ENCODE measurements at places on chromosomes 16 and 17. TPM values are rescaled to one million over a fixed set of nuclear protein-coding genes. Genes with fewer than 3 reads are reported as not detected.

GRCh38 chr17:55846745-55847144 lies 95.9 kb downstream of the PCTP start:
- H3K36me3 ChIP-seq = no peaks in the 10 kb centered on the region
- no peaks in the 10 kb centered on the region for H3K4me1 ChIP-seq
- H3K27ac ChIP-seq = no peak overlapping the region

TM4SF5 gene
- not detected for total RNA-seq

GRCh38 chr17:7023576-7024401 lies 939 bp downstream of the BCL6B start:
- DNase-seq = peak; percentile 88
- no peaks in the 10 kb centered on the region for H3K27me3 ChIP-seq
- H3K4me1 ChIP-seq = no peaks in the 10 kb centered on the region
- no peaks in the 10 kb centered on the region for H3K36me3 ChIP-seq

DNA sequence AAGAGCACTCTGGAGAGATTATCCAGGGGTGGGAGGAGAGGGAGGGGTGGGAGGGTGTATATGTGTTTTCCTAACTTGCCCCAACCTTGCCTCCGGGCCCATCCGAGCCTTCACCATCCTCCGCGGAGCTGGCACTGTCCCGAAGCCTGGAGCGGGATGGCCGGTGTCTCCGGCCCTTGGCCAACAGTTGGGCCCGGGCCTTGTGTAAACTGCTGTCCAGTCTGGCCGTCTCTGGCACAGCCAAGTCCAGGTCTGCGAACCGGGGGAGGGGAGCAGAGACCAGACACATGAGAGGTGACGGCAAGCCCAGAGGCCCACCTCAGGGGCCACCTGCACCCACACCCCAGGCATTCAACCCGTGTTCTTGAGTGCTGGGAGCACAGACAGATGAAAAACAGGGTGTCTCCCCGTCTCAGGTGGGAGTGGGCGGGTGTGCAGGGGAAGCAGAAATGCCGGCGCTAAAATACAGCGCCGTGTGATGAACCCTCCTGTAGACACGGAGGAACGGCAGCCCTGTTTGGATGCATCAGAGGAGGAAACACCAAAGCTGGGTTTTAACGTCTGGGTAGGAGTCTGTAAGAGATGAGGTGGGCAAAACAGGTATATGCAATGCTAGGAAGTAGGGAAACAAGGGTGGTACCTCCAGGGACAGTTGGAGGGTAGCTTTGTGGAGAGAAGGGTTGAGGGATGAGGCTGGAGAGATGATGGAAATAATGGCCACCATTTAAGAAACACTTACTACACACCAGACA lies 11.7 kb downstream of the SAMD14 start:
- peaks cover 8% of the 10 kb centered on the region for H3K4me1 ChIP-seq
- H3K27ac ChIP-seq = no peak overlapping the region
- no peaks in the 10 kb centered on the region for H3K36me3 ChIP-seq
- no peak overlapping the region for H3K4me3 ChIP-seq
- no peak for DNase-seq
- no peaks in the 10 kb centered on the region for H3K27me3 ChIP-seq

- H3K36me3 ChIP-seq = no peaks in the 10 kb centered on the region
- no peak for DNase-seq
- H3K27me3 ChIP-seq = no peaks in the 10 kb centered on the region
- no peak overlapping the region for H3K27ac ChIP-seq
- H3K4me3 ChIP-seq = no peak overlapping the region
- H3K4me1 ChIP-seq = peaks cover 15% of the 10 kb centered on the region
Measured at GRCh38 chr17:8475227-8475626, 39.5 kb downstream of the NDEL1 start.

ADAD2 gene
- not detected for total RNA-seq

DNA sequence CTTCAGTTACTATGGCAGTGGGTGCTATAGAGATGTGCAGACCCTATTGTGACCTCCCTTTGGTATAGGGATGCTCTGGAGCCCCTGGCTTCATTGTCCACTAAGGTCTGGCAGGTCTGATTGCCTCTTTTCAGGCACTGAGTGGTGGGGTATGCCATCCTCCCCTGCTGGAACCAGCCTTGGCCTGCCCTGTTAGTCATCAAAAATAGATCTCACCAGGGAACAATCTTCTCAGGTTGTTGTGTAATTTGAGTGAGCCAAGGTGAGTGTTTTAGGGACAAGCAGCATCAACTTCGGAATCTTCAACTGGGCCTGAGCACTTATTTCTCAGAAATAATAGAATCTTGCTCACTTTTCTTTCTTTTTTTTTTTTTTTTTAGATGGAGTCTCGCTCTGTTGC lies 19.6 kb downstream of the HMOX2 start:
- H3K4me1 ChIP-seq = peaks cover 6% of the 10 kb centered on the region
- H3K27me3 ChIP-seq = no peaks in the 10 kb centered on the region
- no peak overlapping the region for H3K4me3 ChIP-seq
- H3K27ac ChIP-seq = no peak overlapping the region

GRCh38 chr16:61195006-61195405 lies 841.2 kb downstream of the CDH8 start:
- H3K27me3 ChIP-seq = no peaks in the 10 kb centered on the region
- no peak overlapping the region for H3K4me3 ChIP-seq
- no peaks in the 10 kb centered on the region for H3K36me3 ChIP-seq
- no peak for DNase-seq
- no peak overlapping the region for H3K27ac ChIP-seq

DNA sequence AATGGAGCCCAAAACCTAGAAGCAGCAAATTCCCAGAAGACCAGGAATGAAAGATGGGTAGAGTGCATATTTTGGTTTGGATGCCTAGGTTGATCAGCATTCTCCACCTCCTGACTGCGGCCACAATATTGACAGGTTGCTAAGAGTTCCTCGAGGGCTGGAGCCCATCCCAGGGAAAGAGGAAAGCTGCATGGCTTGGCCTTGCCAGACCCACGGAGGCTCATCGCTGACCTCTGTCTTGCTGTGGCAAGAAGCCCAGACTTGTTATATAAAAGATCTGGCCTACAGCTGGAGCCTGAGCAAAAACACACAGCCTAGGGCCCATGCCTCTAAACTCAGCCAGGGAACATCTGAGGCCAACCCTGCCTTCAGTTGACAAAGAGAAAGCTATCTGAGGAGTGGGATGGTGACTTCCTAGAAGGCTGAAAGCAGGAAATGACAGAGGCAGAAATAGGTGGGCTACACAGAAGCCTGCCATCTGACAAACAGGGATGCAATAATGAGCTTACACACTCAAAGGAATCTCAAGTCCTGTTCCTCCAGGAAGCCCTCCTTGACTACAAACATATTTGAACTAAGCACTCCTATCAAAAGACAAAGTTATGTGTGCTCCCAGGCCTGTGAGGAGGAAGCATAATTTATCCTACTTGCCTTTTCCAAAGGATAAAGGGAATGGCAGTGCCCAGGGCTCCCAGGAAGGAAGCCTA lies 22.5 kb upstream of the SLC35B1 start:
- H3K4me3 ChIP-seq = no peak overlapping the region
- peak; percentile 94 for DNase-seq
- H3K4me1 ChIP-seq = peaks cover 18% of the 10 kb centered on the region
- H3K27me3 ChIP-seq = no peaks in the 10 kb centered on the region
- peak overlapping the region; percentile 56 for H3K27ac ChIP-seq
